ENCODE measurements at places on chromosomes 2 and 18.

DNA sequence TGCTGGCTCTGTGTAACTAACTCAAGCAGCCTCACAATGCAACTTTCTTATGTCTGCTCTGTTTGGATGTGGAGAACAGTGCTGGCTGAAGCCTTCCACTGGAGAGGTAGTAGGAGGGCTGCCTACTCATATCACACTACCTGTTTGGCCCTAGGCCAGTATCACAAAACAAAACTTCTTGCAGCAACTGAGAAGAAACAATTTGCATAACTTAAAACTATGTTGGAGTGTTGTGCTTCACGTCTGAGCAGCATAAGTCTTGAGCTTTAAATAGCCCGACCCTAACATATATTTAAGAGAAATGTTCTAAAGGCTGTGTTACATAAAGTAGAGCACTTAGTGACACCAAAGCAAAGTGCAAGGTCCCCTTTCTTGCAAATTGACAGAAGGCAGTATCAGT is 204.9 kb upstream of the ACVR2A start:
- DNase-seq, result no peak

DNA sequence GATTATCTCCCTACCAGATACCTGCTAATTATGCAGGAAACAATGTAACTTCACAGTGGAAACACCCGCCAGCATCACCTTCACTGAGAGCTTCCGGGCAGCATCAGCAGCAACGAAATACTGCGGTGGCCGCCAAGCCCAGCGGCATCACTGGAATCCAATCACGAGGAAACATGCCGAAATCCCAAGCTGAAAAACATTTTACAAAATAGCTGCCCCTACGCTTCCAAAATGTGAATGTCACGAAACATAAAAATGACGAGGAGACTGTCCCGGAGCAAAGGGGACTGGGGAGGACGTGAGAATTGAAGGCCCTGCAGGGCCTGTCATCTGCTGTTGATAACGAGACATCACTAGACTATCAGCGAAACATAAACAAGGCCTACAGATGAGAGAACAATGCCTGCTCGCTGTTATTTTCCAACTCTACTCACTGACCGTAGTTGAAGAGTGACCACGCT is 82.6 kb downstream of the HDAC4 start:
- DNase-seq, result no peak

GRCh38 chr2:176092270-176093144 is at the start of gene HOXD13:
TSS of gene HOXD13 (plus strand) at chr2:176092721. CDS start at chr2:176092891, 170 bp downstream.
- peak; percentile 60 for DNase-seq

- DNase-seq, result no peak
Measured at GRCh38 chr18:28147674-28148171, 29.2 kb downstream of the CDH2 start.

- DNase-seq, result peak; percentile 75
Measured at GRCh38 chr2:195543902-195544894, 112.8 kb upstream of the SLC39A10 start.

GRCh38 chr2:45884126-45884525 is 232.7 kb downstream of the PRKCE start:
- no peak for DNase-seq

DNA sequence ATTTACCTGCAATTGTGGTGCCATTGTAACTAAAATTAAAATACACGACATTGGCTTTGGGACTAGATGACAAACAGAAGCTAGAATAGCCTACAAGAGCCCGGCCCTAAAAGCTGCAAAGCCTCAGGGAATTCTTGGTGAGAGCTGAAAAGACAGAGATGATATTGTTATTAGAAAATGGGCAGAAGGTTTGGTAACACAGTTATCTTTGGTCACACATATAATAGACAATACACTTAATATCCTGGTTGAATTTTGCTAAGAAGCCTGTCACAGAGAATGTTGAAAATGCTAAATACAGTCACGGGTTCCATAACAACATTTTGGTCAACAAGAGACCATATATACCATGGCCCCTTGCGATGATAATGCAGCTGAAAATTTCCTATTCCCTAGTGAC is 157.3 kb upstream of the CDH19 start:
- DNase-seq, result no peak

DNA sequence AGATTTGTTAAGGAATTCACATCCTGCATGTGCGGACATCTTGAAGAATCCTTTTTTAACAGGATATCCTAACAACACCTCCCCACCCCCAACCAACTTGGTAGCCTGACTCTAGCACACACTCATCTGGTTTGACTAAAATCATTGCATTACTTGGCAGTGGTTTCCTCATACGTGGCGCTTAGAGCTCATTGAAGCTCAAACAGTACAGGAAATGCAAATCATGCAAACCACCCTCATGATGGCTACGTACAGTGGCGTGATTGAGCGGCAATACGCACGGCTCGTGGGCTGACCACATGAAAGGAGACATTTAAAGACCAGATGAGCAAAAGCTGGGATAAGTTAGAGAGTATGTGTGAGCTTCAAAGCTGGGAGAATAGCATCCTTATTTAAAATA is 336.2 kb downstream of the ZEB2 start:
- DNase-seq, result peak; percentile 92

- DNase-seq, result no peak
Measured at GRCh38 chr2:150528861-150529801, 41.7 kb upstream of the RND3 start.

DNA sequence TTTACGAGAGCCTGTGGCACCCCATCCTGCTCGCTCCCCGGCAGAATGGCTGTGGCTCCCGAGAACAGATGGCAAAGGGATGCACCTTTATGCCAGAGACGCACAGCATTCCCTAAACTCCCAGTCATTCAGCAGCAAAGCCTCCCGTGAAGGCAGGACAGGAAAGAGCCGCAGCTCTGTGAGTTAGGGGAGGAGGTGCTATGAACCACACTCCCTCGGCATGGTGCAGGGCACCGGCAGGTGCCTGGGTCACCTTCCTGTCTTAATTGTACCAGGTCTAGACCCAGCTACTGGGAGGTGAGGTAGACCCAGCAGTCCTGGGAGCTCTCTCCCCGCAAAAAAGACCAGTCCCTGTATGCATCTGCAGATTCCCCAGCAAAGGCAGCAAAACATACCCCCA is 149.8 kb downstream of the TWIST2 start:
- DNase-seq, result no peak

- DNase-seq, result peak; percentile 81
Measured at GRCh38 chr2:84782717-84783442, 98.0 kb downstream of the TRABD2A start.

DNA sequence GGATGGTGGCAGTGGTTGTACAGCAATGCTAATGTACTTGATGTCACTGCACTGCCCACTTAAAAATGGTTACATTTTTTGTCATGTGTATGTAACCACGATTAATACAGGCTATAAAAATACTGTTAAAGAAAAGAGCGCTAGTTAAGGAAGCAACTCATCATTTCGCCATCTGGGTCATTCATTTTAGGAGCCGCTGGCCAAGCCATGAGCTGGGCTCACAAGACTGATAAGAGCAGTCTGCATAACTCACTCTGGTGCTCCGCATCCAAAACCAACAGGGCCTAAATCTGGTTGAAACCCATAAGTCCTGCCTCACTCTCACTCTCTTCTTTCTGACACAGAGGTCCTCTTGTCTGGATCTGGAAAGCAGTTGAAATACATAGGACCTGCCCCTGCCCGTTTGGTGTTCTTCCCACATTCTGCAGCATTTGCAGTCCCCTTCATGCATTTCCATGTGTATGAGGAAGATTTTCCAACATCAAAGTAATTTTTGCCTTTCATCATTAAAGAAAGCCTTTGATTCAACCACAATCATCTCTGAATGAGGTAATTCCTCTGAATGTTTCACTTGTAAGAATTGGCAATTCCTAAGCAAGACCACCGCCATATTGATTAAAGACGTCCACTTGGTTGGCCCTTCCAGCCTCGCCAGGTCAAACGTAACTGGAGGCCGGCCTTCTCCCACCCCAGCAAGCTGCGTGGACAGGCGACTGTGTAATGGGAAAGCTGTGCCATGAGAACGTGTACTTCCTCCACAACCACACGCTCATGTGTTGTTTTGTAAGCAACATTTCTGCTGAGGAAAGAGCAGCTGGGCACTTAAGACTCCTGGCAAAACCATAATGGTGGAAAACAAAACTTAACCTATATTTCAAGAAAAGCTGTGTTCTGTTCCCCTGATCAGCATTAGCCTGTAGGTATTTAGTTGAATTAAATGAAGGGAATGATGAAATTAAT is 112.2 kb downstream of the VAPA start:
- DNase-seq, result no peak

DNA sequence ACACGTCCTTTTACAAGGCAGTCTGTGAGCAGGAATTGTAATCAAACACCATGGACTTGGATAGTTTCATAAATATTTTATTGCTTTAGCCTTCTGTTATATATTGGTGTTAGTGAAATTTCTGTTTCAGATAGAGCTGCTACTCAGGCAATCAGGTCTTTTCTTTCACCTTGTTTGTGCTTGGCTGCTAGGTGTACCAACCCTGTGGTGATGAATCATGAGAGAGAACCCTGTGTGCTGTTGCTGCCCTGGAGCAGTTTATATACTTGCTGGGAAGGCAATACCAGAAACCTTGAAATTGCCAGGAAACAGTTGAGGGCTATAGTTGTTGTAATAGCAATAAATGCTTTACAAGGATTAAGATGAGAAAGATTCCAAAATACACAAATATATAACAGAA is 84.5 kb downstream of the FSHR start:
- DNase-seq, result no peak

DNA sequence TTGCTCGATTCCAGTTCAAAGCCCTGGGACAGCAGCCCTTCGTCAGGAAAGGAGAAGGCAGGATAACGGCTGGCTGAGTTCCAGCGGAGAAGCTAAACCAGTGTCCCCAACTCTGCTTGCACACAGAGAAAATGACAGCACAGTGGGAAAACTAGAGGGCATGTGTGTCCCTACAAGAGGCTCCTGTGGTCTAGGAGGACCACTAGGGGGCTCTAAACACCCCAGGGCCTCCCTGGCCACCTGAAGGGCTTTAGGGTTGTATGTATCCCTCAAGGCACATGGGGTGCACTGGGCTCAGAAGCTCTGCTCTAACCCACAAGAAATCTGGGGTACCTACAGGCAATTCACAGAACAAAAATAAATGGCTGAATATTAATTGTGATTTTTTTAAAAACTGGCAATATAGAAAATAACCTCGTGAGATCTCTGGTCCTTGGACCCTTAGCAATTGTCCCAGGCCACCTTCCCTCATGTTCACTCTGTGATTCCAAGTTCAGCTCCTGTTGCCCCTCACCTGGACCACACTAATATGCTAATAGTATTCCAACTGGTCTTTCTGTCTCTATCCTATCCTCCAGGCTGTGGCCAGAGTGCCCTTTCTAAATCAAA is 17.5 kb downstream of the STAT1 start:
- peak; percentile 73 for DNase-seq

GRCh38 chr2:68263632-68264031 is 11.3 kb upstream of the PPP3R1 start:
- no peak for DNase-seq

DNA sequence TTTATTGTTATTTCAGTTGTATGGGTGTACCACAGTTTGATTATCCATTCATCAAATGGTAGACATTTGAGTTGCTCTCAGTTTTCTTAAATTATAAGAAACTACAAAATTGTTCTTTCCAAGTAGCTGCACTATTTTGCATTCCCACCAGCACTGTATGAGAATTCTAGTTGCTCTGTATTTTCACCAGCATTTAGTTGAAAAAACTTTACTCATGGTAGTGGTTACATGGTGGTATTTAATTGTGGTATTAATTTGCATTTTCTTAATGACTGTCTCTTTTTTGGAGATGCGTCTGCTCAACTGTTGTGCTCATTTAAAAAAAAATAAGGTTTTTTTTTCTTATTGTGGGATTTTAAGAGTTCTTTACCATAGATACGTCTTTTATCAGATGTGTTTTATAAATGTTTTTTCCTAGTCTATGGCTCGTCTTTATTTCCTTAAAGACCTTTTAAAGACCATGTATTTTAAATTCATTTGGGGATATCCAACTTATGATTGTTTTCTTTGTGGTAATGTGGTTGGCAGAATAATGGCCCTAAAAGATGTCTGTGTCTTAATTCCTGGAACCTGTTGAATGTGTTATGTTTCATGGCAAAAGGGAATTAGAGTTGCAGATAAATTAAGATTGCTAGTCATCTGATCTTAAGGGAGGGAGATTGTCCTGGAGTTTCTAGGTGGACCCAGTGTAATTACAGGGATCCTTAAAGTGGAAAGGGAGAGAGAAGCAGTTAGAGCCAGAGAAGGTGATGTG is 37.4 kb downstream of the UBE2F start:
- DNase-seq, result no peak

GRCh38 chr2:40646642-40647041 is 194.8 kb upstream of the SLC8A1 start:
- DNase-seq, result no peak

DNA sequence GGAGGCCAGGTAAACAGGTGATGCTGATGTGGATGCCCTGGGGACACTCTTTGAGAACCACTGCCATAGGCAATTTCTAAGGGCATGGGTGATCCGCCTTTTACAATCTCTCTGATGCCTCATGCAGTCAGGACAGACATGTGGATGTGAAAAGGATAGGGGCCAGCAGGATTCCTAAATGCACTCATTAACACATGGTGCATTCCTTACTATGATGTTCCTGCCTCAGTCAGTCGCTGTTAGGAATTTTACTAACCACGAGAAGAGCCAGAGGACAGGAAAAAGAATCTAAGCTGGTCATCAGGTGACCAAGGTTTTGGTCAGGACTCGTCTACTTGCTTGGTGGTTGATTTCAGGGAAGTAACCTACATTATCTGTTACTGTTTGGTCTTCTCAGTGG is 191.0 kb downstream of the ARL4C start:
- DNase-seq, result no peak

DNA sequence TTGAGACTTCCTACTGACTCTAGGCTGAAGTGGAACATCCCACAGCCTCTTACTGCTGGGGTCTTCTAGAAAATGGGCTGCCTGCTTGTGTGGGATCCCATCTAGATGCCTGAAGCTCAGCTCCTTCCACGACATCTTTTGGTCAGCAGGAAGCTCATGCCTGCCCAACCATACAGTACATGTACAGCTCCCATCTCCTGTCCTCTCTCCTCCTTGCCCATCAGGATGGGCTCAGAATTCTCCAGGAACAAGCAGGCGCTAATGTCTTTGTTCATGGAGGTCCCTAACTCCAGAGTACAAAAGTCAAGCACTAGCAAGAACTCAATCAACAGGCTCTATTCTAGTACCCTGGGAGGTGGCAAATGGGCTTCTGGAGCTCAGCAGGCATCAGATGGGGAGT is 31.7 kb upstream of the GPR17 start:
- DNase-seq, result no peak

DNA sequence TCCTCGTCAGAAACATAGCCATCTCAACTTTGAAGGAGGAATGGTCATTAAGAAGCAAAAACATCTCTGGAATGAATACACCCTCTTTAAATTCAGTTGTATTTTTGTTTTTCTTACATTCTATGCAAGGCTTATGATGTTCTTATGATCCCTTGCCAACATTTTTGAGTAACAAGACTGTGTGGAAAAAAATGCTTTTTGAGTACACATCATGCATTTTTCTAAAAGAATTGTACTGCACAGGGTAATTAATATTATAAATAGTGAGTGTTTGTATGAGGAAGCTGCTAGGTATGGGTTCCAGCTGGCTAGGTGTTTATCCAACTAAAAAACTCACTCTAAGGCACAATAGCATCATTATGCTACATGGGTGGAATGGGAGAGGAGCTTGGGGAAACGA is 59.0 kb upstream of the SPATS2L start:
- DNase-seq, result no peak

- no peak for DNase-seq
Measured at GRCh38 chr18:11167778-11168177, 18.4 kb upstream of the PIEZO2 start.

GRCh38 chr18:48938827-48939204 is 11.9 kb downstream of the SMAD7 start:
- no peak for DNase-seq

Measured in activated CD4-positive, alpha-beta T cell treated with anti-CD3 and anti-CD28 coated beads, Interleukin-2, amount 10 ng/mL, durations not matched to agents 24 days and 14 days (primary cell).